ENCODE measurements at places on chromosomes 6 and 20. TPM values are rescaled to one million over a fixed set of nuclear protein-coding genes. Genes with fewer than 3 reads are reported as not detected.

Gene IP6K3
- total RNA-seq = 0.89 TPM

DNA sequence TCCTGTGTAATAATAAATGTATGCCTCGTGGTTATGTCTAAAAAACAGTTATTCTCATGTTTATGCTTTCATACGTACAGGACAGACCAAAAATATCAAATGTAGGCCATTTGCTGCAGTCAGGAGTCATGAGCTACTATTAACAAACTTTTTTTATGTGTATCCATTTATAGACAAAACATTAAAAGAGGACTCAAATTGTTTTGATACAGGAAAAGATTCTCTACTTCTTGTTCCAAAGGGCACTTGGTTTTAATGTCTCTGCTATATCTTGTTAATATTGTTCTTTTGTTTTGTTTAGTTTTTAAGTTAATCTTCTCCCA, 155.2 kb downstream of the ZDHHC14 start:
- no peak for DNase-seq

Gene IL17F
- not detected for total RNA-seq

Gene PNLDC1
- total RNA-seq = 0.49 TPM

GRCh38 chr6:151112130-151112529, 127.6 kb upstream of the AKAP12 start:
- DNase-seq = no peak

DNA sequence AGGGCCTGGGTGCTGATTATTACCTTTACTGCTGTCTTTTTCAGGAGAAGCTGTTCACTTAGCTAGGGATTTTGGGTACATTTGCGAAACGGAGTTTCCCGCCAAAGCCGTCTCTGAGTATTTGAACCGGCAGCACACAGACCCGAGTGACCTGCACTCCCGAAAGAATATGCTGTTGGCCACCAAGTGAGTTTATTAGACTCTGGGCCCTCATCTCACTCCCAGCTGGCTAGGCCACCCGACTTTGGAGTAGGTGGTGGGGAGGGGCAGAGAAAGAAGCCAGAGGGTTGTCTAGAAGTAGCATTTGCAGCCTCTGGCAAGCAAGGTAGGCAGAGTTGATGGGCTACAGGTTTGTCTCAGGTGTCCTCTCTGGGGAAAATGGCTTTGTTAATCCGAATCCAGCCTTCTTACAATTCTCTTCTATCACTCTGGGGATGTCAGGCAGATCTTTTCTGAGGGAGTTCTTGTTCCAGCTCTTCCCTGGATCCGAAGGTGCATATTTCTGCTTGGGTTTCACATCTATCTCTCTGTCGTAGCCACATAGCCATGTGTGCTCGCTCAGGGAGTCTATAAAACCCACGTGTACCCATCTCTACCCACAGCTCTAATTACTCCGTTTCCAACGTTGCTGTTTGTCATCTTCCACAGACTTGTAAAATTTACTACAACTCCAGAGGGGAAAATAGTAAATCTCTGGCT, 21.6 kb downstream of the TFAP2B start:
- DNase-seq = no peak

DNA sequence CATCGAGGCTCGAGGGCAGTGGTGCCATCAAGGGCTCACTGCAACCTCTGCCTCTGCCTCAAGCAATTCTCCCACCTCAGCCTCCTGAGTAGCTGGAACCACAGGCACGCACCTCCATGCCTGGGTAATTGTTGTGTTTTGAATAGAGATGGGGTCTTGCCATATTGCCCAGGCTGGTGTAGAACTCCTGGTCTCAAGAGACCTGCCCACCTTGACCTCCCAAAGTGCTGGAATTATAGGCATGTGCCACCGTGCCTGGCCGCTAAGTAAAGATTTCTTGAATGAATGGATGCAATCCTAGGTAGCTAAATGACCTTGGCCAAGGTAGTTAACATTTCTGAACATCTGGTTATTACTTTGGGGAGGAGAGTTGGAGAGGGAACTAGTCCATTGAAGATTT, 7.4 kb downstream of the SCAF8 start:
- DNase-seq = no peak

- no peak for DNase-seq
Observed at GRCh38 chr6:34941421-34941820, 52.4 kb downstream of the ANKS1A start.

- no peak for DNase-seq
Observed at GRCh38 chr20:37375227-37375626, 29.3 kb downstream of the SRC start.

Gene GINM1
- 20.3 TPM for total RNA-seq

Gene KCNS1
- total RNA-seq = not detected

Gene DST
- total RNA-seq = 124 TPM

- no peak for DNase-seq
Observed at GRCh38 chr20:36957875-36958667, 6.6 kb upstream of the SAMHD1 start.

DNA sequence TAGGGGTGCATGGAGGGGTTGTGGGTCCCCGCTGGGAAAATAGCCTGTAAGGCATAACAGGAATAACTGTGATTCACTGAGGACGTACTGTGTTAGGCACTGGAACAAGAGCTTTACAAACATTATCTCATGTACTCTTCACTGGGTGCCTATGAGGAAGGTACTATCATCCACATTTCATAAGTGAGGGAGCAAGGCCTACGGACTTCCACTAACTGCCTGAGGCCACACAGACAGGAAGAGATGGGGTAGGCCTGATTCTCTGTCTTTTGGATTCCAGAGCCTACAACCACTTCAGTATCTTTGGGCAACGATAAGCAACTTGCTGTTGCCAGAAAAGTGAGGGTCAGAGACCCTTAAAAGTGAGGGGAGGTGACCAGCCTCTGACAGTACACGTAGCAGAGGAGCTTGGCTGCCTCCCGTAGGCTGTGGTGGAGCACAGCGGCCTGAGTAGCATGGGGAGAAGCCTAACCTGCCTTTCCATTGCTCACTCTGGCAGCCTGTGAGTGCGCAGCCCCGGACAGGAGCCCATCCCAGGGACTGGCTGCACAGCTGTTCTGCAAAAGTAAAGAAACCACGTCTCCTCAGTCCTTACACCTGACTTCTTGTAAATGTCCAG, 30.4 kb downstream of the PSMB1 start:
- DNase-seq = no peak

Gene TMC2
- total RNA-seq = not detected

Gene OPRM1
- total RNA-seq = not detected

Gene HDGFL1
- not detected for total RNA-seq

Gene FRS3
- total RNA-seq = 7.1 TPM

Gene LRRC73
- 2.1 TPM for total RNA-seq

Gene ARMH2
- total RNA-seq = not detected

- no peak for DNase-seq
Observed at GRCh38 chr20:41143354-41143753, 6.0 kb downstream of the PLCG1 start.

DNA sequence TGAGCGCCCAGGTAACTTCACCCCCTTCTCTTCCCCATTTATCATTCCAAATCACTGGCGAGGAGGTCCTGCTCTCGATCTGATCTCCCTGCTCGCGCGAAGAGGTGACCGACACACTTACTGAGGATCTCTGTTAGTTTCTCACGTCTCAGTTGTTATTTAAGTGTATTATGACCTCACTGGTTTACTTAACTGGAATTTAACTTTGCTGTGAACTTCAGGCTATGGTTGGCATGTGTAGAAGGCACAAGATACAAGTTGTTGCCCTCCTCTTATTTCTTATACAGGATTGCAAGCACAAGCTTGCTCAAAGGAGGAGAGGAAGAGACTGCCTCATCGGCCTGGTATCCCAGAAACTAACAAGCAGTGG, 1.2 kb downstream of the RNF217 start:
- DNase-seq = no peak

- no peak for DNase-seq
Observed at GRCh38 chr6:25697537-25698340, 45.7 kb downstream of the SCGN start.

- DNase-seq = no peak
Observed at GRCh38 chr20:64116016-64116415, 8.7 kb upstream of the NPBWR2 start.

GRCh38 chr6:37485291-37485702, 14.4 kb downstream of the CCDC167 start:
- no peak for DNase-seq

DNA sequence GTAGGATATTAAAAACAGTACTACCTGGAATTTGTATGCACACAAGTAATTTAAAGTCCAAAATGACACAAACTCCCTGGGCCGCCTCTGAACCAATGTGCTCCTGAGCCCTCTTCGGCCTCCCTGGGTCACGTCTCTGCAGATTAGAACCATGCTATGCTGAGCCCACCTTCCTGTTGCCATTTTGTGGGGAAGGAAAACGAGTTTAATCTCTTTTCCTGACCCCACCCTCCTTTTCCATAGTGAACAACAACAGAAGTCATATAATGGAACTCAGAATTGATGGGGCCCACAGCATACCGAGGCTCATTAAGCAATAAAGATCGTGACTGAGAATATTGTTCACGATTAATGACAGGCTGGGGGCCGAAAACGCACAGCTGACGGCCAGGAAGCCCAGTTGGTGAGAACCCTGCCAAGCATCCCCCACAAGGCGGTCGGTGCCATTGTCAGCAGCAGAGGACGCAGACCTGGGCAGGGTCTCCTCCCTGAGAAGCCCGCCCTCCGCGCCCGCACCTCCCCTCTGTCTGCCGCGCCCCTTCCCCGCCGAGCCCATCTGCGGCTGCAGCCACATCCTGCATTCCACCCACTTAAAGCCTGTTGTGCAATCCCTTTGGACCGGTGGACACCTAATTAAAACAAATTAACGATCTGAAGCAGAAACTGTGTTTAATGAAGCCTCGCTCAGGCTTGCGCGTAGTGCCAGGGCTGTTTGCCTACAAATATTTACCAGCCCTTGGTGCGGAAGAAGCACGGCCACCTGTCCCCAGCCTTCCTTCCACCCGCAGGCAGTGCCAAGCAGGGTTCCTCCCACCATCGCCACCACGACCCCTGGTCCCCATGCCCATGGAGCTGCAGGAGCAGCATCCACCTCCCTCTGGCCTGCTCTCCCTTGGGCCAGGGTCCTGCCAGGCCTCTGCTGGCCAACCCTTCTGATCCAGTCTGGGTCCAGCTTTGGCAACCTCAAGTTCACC, 68.1 kb downstream of the DLL1 start:
- DNase-seq = no peak

GRCh38 chr6:167472880-167473279, 148.0 kb downstream of the TTLL2 start:
- no peak for DNase-seq

GRCh38 chr6:17710331-17710730, 3.6 kb upstream of the NUP153 start:
- DNase-seq = no peak

DNA sequence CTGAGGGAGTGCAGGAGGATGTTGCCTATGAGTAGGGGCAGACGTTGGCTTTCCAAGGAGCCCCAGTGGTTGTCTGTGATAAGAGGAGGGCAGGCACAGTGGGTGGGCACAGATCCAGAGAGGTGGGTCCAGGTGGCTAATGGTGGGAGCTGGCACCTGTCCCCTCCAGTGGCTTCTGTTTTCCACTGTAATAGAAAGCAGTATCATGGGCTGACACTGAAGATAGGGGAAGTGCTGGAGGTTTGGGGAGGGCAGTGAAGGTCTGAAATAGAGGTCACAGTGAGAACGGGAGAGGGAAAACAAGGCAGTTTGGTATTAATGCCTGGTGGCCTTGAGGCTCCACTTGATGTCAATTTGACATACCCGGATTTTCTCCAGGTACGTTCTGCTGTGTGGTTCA, 10.5 kb upstream of the TXNDC5 start:
- DNase-seq = no peak

Gene HSPA1L
- 1.5 TPM for total RNA-seq

All from neural crest cell (in vitro differentiated cells).